Frontal cortex (tissue), 4 donors: ENCODE measurements at places on chromosomes 16 and 17. TPM values are rescaled to one million over a fixed set of nuclear protein-coding genes. Genes with fewer than 3 reads are reported as not detected.

DNA sequence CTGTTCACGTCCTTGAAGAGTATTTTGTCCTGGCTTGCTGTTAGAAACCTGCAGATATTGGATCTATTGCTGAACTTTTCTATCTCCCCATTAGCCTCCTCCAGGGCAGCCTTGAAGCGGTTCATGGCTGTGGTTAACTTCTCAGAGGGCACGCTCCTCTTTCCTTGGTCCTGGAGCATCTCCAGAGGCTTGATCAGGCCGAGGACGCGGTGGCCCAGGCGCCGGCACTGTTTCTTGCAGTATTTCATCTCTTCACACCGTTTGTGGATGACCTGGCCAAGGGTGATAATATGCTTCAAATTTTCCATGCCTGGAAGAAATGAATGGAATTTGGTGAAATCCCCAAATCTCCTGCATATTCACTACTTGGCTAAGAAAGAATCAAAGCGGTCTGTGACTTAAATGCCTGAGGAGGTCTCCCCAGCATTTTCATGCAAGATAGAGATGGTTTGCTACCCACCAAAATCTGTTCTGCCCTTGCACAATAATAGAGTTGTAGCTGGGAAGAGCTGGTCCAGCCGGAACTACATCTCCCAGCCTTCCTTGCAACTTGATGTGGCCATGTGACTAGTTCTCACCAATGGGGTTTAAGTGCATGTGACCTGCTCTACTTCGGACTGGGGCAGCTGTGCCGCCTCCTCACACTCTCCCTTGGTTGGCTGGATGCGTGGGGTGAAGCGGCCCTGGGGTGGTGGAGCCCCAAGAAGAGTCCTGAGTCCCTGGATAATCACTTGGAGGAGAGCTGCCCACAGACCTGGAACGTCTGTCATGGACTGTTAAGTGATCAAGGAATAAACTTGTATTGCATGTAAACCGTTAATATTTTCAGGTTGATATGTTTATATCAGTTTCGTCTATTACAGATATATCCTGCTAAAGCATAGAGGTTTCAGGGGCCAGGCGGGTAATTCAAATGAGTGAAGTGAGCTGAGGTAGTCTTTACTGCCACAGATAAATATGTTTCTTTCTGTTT lies 4.9 kb downstream of the MLKL start:
- DNase-seq = peak; percentile 86

The NME2 gene
- 202 TPM for total RNA-seq

GRCh38 chr17:65409381-65409780 lies 152.1 kb downstream of the AXIN2 start:
- DNase-seq = no peak

The IRX6 gene
- under 0.01 TPM for total RNA-seq

The CFAP97D1 gene
- total RNA-seq = not detected

The C17orf67 gene
- 2.0 TPM for total RNA-seq

The TBC1D3I gene
- under 0.01 TPM for total RNA-seq

DNA sequence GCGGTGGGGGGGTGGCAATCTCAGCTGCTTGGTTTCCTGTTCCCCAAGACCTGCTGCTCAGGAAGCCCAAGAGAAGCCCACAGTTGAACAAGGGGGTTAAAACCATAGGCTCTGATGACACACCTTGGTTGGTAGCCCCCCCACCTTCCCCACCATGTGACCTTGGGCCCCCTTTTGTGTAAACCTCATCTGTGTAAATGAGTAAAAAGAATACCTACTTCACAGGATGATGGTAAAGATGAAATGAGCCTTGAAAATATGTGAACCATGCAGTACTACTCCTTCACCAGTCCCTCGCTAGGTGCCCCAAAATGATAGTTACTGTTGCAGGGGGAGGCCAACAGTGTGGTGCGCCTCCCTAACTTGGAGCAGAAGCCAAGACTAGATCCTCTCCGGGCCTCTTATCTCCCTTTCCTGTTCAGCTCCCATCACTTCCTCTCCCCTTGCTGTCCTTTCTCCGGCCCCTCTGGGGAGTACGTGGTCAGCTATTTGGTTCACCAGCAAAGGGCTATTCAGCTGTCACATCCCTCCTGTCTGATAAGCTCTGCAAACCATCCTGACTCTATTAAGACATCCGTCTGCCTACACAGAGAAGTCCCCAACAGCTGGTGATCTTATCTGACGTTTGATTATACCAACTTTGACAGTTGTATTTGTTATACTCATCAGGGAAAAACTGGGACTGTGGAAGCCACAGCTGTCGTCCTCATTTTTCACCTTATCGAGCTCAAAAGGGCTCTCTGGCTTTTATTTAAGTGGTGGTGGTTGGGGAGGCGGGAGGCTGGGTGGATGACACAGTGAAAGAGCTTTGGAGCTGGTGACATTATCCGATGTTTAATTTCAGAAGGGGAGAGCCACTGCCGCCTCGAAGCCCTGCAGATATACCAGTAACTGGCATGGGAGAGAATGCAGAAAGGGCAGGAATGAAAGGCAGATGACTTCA lies 19.9 kb downstream of the DCAKD start:
- no peak for DNase-seq

The PHF12 gene
- 30.6 TPM for total RNA-seq
